Large intestine (tissue), 12 donors: ENCODE measurements at places on chromosomes 1 and 21. TPM values are rescaled to one million over a fixed set of nuclear protein-coding genes. Genes with fewer than 3 reads are reported as not detected.

Gene SLC25A34
- 2.7 TPM for polyA plus RNA-seq

Gene SPRR5
- not detected for polyA plus RNA-seq

GRCh38 chr21:27590271-27590670 lies 623.4 kb upstream of the ADAMTS5 start:
- H3K4me3 ChIP-seq, result no peak overlapping the region
- no peaks in the 10 kb centered on the region for H3K27me3 ChIP-seq
- no peak overlapping the region for H3K27ac ChIP-seq

DNA sequence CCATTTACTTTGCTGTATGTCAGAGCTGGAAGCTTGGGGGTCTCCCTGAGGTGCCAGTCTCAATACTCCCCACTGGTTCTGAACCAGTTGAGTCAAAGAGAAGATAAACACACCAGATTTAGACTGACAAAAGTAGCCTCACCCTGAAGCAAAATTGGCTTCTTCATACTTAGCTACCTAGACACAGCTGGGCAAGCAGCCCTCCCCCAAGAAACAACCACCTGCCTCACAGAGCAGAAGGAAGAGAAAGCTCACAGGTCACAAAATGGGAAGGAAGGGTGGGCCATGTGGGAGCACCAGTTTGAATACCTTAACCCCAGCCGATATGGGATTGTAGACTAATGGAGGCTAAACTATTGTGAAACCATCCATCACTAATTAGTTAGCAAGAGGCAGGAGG lies 24.6 kb upstream of the MYSM1 start:
- no peak overlapping the region for H3K4me3 ChIP-seq
- no peaks in the 10 kb centered on the region for H3K36me3 ChIP-seq
- DNase-seq, result no peak
- no peaks in the 10 kb centered on the region for H3K4me1 ChIP-seq
- no peaks in the 10 kb centered on the region for H3K27me3 ChIP-seq

- no peaks in the 10 kb centered on the region for H3K36me3 ChIP-seq
- DNase-seq, result no peak
- H3K4me1 ChIP-seq, result no peaks in the 10 kb centered on the region
Observed at GRCh38 chr1:20199403-20199802, 13.1 kb upstream of the PLA2G2C start.

DNA sequence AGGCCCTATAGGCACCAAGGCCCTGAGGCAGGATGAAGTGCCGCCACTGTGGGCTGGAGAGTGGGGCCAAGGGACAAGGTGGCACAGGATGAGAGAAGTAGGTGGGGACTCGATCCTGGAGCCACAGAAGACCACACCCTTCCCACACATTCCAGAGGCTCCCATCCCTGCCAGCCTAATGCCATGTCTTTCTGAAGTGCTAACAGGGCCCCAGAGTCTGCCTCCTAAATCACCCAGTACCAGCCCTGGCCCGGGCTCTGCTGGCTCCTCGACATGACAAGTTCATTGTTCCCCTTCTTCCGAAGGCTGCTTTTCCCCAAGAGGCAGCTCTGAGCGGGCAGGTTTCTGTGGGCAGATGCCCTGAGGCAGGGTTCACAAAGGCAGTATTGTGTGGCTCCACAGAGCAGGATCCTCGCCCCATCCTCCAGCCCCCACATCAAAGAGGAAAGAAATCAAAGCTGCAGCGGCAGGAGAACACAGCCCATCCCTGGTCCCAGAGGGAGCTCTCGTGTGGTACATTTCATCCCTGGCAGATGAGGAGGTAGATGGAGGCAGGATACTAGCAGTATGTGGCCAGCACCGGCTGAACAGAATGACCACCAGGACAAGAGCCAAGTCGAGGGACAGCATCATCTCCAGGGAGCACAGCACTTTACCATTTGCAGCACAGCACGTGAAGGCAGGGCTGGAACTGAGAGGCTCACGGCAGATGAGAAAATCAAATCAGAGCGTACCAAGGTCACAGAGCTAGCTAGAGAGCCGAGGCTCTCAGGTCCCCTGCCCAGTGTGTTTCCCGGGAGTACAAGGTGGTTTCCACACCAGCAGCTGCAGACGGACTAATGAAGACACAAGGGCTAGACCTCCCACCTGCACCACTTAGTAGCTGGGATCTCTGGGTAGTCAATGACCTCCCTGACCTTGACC lies 64.8 kb downstream of the SYF2 start:
- no peak overlapping the region for H3K4me3 ChIP-seq
- peak; percentile 23 for DNase-seq
- no peaks in the 10 kb centered on the region for H3K36me3 ChIP-seq
- H3K27ac ChIP-seq, result peak overlapping the region; percentile 91
- no peaks in the 10 kb centered on the region for H3K27me3 ChIP-seq
- H3K4me1 ChIP-seq, result peaks cover 31% of the 10 kb centered on the region

DNA sequence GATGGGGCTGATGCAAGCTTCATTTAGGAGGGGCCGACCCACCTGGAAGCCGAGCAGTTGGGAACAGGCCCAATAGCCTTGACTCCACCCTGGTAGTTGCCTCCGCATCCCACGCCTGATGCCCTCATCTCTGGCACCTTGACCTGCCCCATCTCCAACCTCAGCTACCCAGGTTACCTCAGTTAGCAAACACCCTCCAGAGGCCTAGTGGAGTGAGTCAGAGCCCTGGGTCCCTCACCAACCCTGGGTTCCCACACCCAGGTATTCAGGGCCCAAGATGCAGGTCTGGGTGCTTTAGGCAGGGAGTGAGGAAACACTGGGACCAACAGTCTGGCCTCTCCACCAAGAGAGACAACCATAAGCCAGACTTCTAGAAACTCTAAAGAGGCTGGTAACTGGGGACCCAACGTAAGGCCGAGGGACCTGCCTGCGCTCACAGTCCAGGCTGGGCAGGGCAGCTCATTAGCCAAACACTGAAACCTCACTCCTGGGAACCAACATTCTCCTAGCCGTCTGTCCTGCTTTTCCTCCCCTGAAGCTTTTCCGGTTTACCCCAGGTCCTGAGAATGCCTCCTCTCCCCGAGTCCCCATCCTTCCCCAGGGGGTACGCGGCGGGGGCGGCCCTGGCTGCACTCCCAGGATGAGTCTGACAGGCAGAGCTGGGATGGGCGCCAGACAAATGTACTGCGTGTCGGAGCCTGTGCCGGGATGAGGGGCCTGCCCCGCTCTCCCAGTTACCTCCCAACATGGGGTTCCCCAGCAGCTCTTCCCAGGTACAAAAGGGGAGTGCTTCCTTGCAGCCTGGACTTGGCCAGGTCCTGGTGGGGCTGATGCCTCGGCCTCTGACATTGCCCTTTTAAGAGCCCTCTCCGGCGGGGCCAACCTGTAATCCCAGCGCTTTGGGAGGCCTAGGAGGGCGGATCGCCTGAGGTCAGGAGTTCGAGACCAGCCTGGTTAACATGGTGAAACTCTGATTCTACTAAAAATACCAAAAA lies 8.9 kb upstream of the CELSR2 start:
- peaks cover 18% of the 10 kb centered on the region for H3K27me3 ChIP-seq
- H3K27ac ChIP-seq, result no peak overlapping the region
- H3K4me1 ChIP-seq, result peaks cover 21% of the 10 kb centered on the region
- no peak for DNase-seq

GRCh38 chr1:12057382-12057781 lies 5.7 kb upstream of the TNFRSF8 start:
- DNase-seq, result no peak
- H3K4me3 ChIP-seq, result no peak overlapping the region
- H3K4me1 ChIP-seq, result peaks cover 11% of the 10 kb centered on the region
- H3K27me3 ChIP-seq, result peaks cover 21% of the 10 kb centered on the region
- H3K36me3 ChIP-seq, result no peaks in the 10 kb centered on the region
